ENCODE measurements at places on chromosomes 16 and 17.

GRCh38 chr17:27602721-27603420 is 28.1 kb upstream of the LGALS9 start:
- DNase-seq = peak; percentile 55

DNA sequence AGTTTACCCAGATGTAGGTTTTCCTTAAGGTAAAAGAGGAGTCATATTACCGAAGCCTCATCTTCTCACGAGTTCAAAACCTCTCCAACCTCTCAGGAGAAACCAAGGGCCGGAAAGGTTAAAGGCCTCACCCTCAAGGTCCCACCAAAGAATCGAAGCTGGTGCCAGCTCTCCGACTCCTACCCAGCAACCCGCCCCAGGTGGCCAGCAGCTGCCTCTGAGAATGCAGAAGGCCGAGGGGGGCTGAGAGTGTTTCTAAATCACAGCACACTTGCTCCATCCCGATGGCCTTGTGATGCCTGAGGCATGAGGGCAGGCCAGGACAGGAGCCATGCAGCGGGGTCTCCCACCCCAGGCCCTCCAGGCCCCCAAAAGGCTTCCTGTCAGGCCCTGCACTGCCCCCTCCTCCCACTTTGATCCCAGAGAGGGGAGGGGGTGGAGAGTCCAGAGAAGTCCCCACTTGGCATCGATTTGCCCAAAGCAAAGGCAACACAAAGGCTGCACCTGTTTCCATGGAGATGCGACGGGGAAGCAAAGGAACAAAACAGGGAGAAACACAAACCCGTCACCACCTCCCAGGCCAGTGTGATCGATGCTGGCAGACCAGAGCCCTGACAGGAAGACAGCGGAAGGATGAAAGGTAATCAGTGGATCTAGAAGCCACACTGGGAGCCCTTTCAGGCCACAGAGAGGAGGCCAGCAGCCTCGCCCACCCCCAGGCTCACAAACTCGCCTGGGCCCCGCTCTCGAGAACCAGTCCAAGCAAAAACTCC is 39.0 kb downstream of the CUEDC1 start:
- DNase-seq = peak; percentile 81

DNA sequence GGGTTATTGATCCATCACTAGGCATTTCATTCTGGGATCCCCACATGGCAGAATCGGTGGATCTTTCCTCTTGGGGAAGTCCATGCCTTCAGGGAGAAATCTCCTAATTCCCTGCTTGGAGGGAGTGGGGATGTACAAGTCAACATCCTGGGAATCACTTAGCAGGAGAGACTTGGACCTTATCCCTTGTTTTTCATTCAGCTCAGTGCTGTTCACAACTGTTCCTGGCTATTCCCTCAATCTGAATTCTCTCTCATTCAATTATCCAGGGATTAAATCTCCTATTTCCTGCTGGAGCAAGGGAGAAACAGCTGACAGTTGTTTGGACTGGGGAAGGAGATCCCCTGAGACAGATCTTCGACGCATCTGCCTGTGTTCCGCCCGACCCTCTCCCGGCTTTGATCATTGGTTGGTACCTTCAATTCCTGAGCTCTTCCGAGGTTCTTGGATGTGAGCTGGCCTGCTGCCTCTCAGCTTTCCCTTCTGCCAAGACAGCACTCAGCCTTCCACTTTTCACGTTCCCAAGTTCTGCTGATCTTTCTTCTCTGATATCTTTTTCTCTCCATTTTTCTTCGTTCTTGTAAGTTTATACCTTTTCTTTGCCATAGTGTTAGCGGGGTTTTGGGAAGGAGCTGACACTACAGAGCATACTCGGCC is 115.4 kb upstream of the GNAO1 start:
- no peak for DNase-seq

GRCh38 chr17:44356241-44356640 is 7.4 kb downstream of the FAM171A2 start:
- no peak for DNase-seq

GRCh38 chr16:75256696-75257343 is 5.4 kb upstream of the BCAR1 start:
- peak; percentile 18 for DNase-seq

- DNase-seq = no peak
Observed at GRCh38 chr16:10965440-10966061, 21.2 kb downstream of the CLEC16A start.

DNA sequence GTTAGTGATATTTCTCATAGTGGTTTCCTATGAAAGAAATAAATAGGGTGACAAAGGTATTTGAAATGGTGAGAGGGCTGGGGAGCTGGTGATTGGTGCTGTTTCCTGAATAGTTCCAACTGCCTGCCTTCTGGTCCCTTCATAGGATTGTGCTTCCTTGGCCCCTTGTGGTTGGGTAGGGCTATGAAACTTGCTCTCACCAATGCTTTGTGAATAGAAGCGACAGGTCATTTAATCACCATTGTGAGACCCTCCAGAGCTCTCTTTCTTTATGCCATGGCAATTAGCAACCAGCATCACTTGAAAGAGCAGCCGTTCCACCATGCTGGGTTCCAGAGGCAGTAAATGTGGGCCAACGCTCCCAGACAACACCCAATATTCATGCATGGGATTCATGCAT is 23.7 kb upstream of the WWOX start:
- no peak for DNase-seq

GRCh38 chr16:69741951-69742904 is 12.5 kb downstream of the NOB1 start:
- no peak for DNase-seq

GRCh38 chr16:86775511-86775921 is 197.2 kb downstream of the FOXL1 start:
- DNase-seq = no peak

DNA sequence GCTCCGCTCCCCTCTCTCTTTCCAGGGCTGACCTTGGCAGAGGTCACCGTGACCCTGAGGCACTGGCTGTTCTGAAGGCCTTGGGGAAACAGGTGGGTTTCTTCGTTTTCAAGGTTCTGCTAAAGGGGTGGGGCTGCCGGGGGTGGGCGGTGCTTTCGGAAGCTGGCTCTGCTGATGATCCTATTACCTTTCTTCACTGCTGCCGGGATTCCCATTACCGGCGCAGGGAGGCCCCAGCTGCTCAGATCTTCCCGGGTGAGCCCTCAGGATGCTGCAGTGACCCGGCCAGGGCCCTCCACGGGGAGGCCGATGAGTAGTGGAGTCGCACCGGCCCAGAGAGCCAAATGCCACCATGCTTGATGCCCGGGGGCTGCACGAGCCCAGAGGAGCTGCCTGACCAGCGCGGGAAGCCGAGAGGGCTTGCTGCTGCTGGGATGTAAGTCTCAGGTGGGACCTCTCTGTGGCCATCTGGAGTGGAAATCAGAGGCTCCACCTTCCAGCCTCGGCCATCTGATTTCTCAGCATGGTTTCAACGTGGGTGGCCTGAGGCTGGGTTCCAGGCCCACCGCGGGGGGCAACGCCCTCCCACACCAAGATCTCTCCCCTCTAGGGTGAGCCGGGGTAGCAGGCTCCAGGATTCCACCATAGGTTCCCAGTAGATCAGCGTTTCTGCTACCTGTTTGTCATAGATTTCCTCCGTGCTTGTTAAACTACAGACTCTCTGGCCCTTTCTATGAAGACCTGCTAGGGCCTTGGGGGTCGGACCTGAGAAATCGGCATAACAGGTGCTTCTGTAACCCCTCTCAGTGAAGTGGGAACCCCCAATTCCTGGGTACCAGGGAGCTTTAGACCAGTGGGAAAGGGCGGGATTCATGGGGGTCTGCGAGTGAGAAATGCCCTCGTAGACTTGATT is 21.6 kb upstream of the ADCY7 start:
- no peak for DNase-seq

DNA sequence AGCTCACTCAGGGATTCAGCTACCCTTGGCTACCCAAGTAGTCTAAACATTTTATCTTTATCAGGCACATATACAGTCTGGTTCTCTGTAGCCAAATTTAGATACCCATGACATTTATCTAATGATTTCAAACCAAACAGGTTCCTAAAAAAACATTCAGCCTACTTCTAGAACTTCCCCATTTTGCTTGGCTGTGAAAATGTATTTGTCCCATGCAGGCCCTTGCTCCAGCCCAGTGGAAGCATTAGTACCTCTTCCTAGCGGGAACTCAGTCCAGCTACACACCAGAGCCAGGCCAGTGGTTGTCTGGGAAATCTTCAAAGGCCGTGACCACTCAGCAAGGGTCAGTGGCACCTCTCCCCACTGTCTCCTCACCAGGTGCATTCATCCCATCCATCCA is 26.2 kb upstream of the NAGLU start:
- DNase-seq = no peak

GRCh38 chr17:74547736-74548135 is 1.8 kb upstream of the CD300C start:
- peak; percentile 45 for DNase-seq

DNA sequence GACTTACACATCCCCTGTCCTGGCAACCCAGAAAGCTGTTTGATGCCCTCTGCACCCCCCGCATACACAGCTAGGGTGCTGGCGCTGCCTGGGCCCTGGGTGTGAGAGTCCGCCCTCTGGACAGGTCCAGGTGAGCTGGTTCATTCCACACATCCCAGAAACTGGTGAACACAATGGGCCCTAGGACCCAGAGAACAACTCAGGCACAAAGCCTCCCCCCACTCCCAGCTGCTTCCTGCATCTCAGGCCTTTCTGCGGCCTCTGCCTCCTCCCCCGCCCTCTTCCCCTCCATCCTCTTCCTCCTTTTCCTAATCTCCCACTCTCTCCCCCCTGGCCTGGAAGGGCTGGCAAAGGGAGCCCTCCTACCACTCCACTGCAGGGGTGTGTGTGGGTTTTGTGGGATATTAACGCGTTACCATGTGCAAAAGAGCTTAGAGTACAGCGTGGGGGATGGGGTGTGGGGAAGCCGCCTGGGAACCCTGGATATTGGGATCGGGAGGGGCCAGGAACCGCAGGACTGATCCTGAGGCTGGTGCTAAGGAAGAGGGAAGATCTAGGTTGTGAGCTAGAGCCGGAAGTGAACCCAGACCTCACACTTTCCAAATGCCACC is 1.6 kb upstream of the PPP1R9B start:
- DNase-seq = peak; percentile 83

DNA sequence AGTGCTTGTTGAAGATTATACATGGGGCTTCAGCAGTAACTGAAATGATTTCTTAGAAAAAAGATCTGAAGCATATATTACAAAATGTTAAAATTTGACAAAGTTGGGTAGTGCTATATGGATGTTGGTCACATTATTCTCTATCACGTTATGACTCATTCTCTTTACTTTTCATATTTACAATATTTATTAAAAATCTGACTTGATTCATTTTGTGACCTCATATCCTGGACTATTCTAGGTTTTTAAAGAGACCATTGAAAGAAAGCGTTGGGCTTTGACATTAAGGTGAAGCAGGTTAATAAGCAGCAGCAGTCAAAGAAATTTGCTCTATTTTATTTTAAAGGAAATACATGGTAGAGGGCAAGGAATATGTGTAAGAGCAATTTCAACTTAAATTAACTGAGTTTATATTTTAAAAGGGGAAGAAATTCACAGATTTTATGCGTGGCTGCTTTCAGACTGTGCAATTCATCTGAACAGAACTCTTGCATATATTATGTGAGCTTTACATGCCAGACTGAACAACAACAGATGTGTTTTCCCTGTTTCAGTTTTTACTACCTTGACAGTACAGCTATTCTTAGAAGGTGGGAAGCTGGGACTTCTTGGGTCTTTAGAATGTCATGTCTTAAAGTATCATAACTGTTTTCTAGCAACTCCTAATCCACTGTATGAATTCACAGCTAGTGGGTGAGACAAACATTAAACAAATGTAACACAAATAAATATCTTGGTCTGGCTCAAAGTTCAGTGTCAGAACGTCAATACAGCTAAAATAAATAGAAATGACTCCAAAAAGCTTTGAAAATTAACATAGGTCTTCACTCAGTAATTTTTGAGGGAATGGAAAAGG is 10.4 kb upstream of the FAM20A start:
- DNase-seq = no peak

- peak; percentile 53 for DNase-seq
Observed at GRCh38 chr16:73050201-73051099, 2.5 kb upstream of the ZFHX3 start.

- no peak for DNase-seq
Observed at GRCh38 chr17:80992077-80992947, 671 bp downstream of the CHMP6 start.

- no peak for DNase-seq
Observed at GRCh38 chr17:8953156-8953885, 12.2 kb downstream of the PIK3R5 start.

GRCh38 chr16:53084141-53084541 is 29.4 kb downstream of the CHD9 start:
- DNase-seq = no peak

GRCh38 chr17:62140376-62140775 is 75.3 kb upstream of the MED13 start:
- DNase-seq = no peak

DNA sequence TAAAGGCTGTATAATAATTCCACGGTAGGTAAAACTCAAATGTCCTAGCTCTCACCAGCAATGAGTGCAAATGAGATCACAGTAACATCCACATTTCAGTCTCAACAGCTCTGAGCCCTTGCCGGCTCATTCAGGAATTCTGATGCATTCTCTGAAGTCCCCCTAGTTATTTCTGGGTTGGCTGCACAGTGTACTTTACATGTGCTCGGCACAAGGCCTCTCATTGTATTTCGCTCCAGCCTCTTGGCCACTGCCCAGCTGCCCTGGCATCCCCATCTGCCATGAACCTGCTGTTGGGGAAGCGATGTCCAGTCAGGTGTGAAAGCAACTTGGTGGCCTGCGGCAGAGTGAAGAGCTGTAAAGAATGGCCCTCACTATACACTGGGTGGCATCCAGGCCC is 14.3 kb downstream of the PRCD start:
- no peak for DNase-seq

DNA sequence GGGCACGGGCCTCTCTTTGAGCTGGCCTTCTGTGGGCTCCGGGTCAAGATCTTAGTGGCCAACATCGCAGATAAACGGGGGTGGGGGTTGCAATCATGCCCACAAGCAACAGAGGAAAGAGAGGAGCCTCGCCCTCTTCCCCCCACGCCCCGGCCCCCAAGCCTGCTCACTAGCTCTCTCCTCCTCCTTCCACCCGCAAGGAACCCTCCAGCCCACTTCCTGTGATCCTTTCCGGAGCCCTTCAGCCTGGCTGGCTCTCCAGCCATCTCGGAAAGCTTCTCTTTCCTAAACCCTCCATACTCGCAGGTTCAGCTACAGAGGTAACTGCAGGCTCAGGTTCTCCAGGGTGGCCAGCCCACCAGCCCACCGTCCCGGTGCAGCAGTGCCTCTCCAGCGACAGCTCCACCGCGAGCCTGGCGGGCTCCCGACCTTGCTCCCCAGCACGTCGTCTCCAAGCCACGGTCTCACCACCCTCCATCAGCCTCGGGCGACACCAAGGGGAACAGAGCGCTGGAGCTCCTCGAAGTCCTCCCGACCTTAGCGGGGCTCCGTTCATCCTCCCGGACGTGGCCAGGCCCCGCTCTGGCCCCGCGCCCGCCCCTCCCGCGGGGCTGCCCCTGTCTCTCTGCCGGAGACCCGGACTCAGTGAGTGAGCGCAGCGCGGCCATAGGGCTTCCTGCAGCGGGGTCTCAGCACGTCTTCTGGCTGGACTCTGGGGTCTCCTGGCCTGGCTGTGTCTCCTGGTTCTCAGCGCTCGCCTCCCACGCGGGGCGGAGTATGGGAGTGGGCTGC is 12.9 kb upstream of the ODF4 start:
- DNase-seq = peak; percentile 5

GRCh38 chr16:75027520-75028300 is 28.9 kb downstream of the ZNRF1 start:
- DNase-seq = no peak
